ENCODE measurements at places on chromosomes 5 and 9.

- no peak for DNase-seq
These were observed 340.3 kb upstream of the CD180 start for GRCh38 chr5:67536866-67537265.

DNA sequence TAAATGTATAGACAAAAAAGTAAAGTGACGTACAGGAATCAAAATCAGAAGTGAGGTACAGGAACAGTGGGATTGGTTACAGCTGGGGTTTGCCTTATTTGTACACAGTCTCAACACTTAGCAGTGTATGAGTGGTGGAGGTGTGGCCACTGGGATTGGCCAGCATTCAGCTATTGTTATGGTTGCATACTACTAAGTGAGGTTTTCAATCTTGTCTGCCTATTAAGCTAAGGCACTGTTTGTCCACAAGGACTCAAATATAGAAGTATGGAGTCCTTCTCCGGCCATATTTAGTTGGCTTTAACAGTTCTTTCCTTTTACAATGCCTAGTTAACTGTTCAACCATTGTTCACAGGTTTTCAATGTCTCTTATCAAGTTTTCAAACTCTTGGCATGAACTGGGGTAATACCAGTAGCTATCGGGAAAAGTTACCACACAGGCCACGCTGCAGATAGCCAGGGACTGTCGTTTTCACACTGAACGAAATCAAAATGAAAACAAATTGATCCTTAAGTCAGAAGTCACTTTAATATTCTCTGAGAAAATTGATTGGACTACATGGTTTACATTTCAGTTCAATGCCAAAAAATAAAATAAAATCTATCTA, 176.0 kb upstream of the FREM1 start:
- DNase-seq: no peak

DNA sequence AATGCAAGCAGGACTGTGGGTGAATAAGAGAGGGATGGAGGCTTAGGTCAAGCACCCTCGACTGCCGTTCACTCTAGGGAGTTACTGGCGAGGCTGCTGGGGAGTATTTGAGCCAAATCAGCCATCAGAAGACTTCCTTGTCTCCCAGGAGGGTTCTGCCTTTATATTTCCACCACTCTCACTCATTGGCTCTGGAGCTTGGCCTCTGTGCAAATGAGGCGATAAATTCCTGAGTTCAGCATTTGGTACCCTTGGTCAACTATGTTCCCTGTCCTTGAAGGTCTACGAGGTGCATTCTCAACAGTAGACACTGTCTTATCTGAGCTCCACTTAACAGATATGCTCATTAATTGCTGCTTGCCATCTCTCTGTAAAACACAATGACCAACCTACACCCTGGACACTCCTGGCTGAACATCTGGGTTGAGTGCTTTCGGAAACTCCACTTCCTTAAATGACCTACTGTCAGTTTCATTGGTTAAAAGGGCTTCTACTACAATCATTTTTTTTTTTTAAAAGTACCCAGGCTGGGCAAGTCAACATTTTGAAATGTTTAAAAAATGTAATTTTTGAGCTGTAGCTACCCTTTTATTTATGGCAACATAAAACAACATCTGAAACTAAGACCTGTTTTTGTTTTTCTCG, 153.2 kb downstream of the NTRK2 start:
- no peak for DNase-seq

DNA sequence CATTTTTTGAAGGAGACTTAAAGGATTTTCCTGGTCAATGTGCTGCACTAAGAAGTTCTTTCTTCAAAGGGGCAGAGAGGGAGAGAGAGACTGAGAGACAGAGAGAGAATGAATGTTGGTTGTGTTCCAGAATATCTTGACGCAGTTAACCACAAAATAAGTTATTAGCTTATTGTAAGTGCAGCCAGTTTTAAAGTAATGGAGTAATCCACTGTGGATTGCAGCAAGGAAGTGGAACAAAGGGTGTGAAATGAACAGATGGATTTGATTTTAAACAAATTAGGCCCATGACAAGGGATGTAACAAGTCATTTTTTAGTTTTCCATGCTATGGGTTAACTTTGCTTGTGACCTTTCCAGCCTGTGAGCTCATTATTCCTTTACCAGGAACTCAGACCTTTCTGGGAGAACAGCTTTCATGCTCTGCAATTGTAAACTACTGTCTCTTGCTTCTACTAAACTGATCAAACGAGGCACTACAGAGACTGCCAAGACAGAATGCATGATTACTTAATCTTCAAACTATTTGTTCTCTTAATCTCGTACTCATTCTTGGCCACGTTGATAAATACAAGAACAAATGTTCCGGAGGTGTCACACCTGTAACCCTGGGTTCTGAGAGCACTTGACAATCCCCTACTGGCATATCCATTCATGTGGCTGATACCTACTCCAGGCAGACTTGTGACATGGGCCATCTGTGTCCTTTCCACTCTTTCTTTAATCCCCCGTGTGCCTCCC, 131.1 kb downstream of the TLE1 start:
- DNase-seq: no peak

DNA sequence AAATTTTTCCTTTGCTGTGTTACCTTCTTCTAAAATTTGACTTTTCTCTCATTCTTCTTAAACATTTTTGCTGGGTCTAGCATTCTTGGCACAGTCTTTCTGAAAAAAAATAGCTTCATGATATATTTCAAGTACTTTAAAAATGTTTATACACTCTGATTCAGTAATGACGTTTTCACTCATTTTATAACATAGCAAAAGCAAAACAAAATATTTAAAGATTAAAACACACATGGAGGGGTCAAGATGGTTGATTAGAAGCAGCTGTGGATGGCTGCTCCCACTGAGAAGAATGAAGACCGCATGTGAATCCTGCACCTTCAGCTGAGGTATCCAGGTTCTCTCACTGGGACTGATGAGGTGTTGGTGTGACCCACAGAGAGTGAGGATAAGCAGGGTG, 188.2 kb downstream of the SGCD start:
- DNase-seq: no peak

DNA sequence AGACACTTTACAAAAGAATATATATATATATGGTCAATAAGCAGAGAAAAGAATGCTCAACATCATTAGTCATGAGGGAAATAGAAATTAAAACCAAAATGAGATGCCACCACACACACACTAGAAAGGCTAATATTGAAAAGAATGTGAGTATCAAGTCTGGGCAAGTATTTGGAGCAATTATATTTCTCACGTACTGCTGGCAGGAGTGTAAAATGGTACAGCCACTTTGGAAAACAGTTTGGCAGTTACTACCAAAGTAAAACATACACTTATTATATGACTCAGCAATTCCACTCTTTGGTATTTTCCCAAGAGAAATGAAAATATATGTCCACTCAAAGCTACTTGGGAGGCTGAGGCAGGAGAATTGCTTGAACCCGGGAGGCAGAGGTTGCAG, 29.8 kb downstream of the NEUROG1 start:
- no peak for DNase-seq

- DNase-seq: no peak
These were observed 41.6 kb upstream of the SLC12A7 start for GRCh38 chr5:1153428-1153827.

- DNase-seq: no peak
These were observed 18.7 kb downstream of the ORM2 start for GRCh38 chr9:114348261-114348905.

GRCh38 chr5:110460837-110461236, 265.6 kb downstream of the TMEM232 start:
- DNase-seq: no peak

- no peak for DNase-seq
These were observed 197.9 kb downstream of the GOLPH3 start for GRCh38 chr5:31976169-31976568.

GRCh38 chr5:68710514-68710913, 383.3 kb upstream of the SLC30A5 start:
- no peak for DNase-seq

GRCh38 chr5:67204821-67205220, 8.2 kb upstream of the CD180 start:
- DNase-seq: no peak
